Effector memory CD8-positive, alpha-beta T cell (primary cell): ENCODE measurements at places on chromosomes 4 and X.

GRCh38 chrX:149145845-149146285 lies 359.2 kb downstream of the IDS start:
- no peaks in the 10 kb centered on the region for H3K4me1 ChIP-seq
- no peaks in the 10 kb centered on the region for H3K36me3 ChIP-seq
- no peak overlapping the region for H3K27ac ChIP-seq
- H3K27me3 ChIP-seq, result no peaks in the 10 kb centered on the region
- no peak overlapping the region for H3K4me3 ChIP-seq

GRCh38 chr4:76898949-76899645 lies 1.2 kb upstream of the SOWAHB start:
- no peak for DNase-seq
- H3K27me3 ChIP-seq, result peaks cover 16% of the 10 kb centered on the region
- no peak overlapping the region for H3K27ac ChIP-seq
- H3K36me3 ChIP-seq, result no peaks in the 10 kb centered on the region

DNA sequence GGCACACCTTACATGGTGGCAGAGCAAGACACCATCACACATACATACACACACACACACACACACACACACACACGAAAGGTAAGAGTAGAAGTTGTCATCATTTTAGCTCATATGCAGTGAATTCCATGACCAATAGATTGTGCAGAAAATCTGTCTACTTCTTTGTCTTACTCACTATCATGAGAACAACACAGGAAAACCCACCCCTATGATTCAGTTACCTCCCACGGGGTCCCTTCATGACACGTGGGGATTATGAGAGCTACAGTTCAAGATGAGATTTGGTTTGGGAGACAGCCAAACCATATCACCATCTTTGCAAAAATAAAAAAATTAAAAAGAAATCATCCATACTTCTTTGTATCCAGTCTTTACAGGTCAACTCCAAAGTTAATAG lies 221.1 kb downstream of the BMPR1B start:
- no peak for DNase-seq
- H3K4me1 ChIP-seq, result no peaks in the 10 kb centered on the region
- no peaks in the 10 kb centered on the region for H3K36me3 ChIP-seq

DNA sequence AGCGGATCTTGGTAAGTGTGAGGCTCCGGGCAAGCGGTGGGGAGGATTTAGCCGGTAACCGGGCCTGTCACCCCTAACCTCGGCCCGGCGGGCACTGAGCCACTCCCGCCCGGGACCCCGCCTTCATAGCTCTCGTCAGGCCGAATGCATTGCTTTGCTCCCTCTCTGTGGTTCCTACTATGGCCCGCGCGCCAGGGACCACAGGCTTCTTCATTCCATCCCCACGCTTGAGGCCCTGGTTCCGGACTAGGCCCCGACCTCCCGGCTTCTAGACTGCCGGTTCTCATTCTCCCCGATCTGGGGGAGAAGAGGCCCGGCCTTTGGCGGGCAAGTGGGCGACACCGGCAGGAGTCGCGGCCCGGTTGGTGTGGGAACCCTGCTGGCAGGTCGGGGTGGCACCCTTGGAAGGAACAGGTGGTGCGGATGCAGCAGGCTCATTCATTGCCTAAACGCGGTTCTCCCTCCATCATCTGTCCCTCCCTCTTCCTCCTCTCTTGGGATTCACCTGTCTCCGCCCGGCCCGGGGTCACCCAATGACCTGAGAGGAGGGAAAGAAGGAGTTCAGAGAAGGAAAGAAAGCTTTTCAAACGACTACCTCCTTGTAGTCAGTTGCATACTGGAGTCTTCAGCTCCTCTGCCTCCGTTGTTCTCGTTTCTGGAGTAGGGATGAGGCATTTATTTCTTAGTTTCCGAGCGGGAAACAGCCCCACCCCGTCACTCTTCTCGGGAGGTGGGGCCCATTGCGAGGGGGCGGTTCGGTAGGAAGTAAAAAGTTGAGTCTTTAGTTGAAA lies at the start of gene NDUFC1:
TSS of gene NDUFC1 (minus strand) at position 657 of the 791 bp plus-strand sequence. CDS start 6,679 bp downstream, outside the sequence.
- H3K36me3 ChIP-seq, result peaks cover 36% of the 10 kb centered on the region
- peak within 1 kb of the TSS; percentile 97 for H3K27ac ChIP-seq
- peak; percentile 64 for DNase-seq
- H3K4me3 ChIP-seq, result peak within 1 kb of the TSS; percentile 96
- H3K4me1 ChIP-seq, result peaks cover 37% of the 10 kb centered on the region

- no peaks in the 10 kb centered on the region for H3K27me3 ChIP-seq
- DNase-seq, result no peak
- H3K4me3 ChIP-seq, result no peak overlapping the region
- H3K4me1 ChIP-seq, result no peaks in the 10 kb centered on the region
- peaks cover 3% of the 10 kb centered on the region for H3K36me3 ChIP-seq
These were observed 35.6 kb downstream of the STEEP1 start for GRCh38 chrX:119529345-119530276.

DNA sequence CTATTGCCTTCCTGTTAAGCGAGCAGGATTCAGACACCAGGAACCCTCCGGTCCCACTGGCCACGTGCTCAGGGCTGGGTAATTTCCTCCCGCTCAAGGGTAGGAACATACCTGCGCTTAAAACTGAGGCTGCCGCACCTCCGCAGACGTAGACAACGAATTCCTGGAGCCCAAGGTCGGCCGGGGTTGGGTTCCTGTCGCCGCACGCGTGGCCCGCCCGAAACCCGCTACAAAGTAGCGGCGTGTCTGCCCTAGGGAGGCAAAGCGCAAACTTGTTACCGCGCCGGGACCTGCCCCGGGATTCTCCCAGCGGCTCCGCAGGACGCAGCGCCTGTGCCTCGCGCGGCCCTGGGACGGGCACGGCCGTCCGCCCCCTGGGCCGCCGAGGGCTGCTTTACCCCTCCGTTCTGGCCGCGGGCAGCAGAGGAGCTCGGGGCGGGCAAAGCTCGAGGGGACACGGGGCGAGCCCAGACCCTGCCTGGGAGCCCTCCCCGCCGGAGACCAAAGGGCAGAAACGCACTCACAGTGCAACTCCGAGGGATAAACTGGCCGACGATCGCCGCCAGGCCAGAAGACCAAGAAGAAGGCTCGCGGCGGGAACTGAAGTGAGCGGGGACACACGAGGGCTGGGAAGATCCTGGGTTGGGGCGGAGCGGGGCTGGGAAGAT lies at the start of gene ERVMER34-1:
TSS of gene ERVMER34-1 (minus strand) at position 607 of the 668 bp plus-strand sequence. CDS start 5,905 bp downstream, outside the sequence.
- no peaks in the 10 kb centered on the region for H3K36me3 ChIP-seq
- H3K27ac ChIP-seq, result no peak within 1 kb of the TSS
- H3K27me3 ChIP-seq, result peaks cover 82% of the 10 kb centered on the region

DNA sequence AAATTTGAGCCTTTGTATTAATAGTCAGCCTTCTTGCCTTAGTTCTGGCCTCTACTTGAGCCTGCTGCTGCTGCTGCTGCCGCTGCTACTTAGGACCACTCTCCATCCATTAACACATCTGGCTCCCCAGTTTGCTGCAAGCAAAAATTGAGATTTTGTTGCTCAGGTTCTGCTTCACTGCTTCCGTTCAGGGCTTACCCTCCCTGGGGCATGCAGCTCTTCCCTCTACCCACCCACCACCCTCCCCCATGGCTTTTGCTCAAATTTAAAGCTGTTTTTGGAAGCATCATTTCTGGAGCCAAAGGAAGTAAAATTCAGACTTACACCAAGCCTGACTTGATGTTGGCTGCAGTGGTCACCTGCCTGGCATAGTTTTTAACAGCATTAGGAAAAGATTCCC lies 28.9 kb upstream of the FRMPD3 start:
- H3K36me3 ChIP-seq, result no peaks in the 10 kb centered on the region
- H3K4me3 ChIP-seq, result no peak overlapping the region
- peaks cover 1% of the 10 kb centered on the region for H3K4me1 ChIP-seq
- H3K27ac ChIP-seq, result no peak overlapping the region
- H3K27me3 ChIP-seq, result peaks cover 21% of the 10 kb centered on the region

DNA sequence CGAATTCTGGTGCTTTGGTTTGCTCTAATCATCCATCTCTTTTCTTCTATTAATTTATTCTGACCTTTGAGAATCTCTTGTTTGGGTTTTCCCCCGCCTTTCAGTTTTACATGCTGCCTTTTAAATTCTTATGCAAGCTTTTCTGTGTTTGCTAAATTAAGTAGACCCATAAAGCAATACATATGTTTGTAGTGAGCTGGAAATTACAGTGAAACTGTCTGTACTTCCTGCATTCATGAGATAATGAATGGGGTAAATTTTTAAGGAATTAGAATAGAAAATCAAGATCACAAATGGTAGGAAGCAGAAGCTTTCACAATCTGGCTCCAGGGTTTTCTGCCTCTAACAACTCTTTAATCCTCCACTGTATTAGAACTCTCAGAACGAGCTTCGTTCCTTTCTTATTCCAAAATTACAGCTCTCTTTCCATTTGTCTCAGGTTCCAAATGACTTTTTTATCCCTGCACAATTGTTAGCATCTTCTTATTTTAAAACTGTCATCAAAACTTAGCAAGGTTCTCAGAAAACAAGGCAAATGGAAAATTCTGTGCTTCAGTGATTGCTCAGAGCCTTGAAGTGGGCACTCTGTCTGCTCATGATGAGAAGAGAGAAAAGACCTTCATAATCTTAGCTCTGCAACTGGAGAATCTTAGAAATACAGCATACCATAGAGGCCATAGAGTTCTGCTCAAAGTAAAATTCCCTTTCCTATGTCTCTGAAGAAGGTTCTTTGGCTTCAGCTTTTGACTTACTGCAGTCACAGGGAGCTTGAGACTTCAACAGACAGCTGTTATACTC lies 108.2 kb downstream of the EGF start:
- H3K4me1 ChIP-seq, result peaks cover 2% of the 10 kb centered on the region
- no peak overlapping the region for H3K4me3 ChIP-seq
- no peak for DNase-seq
- H3K36me3 ChIP-seq, result no peaks in the 10 kb centered on the region
- no peaks in the 10 kb centered on the region for H3K27me3 ChIP-seq

DNA sequence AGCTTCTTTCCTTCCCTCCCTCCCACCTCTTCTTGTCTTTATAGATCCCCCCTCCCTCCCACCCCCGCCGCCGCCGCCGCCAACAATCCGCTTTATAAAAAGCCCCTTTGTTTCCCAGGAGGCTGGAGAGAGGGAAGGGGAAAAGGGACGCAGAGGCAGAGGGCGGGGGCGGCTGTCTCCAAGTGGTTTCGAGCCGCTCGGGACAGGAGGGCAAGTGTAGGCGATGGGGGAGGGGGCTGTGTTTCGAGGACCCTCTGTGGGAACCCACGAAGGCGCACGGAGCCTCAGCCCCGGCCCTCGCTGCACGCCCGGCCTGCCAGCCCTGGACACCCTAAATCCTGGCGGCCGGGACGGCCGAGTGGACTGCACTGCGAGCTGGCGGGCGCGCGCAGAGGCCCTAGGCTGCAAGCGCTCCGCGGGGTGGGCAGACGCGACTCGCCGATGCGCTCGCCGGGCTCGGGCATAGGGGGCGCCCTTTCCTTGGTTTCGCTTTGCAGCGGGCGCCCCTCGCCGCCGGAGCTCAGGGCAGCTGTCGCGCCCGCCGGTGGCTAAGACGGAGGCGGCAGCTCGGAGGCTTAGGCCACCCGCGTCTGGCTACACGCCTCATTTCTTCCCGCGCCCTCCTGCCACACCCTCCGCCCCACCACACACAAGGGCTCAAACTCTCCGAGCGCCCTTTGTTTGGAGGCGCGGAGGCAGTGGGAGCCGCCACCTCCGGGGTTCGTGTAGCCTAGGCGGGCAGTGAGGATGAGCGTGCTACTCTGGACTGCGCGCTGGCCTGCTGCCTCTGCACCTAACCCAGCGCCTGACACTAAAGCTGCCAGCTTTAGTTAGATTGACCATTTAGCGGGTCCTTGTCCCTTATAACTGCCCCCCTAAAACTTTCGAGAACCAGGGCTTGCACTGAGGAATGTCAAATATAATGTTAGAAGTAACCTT lies 2.2 kb downstream of the MAMLD1 start:
- H3K27ac ChIP-seq, result peak overlapping the region; percentile 73
- H3K4me3 ChIP-seq, result peak overlapping the region; percentile 86
- H3K4me1 ChIP-seq, result peaks cover 14% of the 10 kb centered on the region
- peaks cover 2% of the 10 kb centered on the region for H3K27me3 ChIP-seq
- DNase-seq, result peak; percentile 61

GRCh38 chrX:63758011-63758410 lies 27.0 kb downstream of the ARHGEF9 start:
- peaks cover 18% of the 10 kb centered on the region for H3K4me1 ChIP-seq
- H3K27me3 ChIP-seq, result no peaks in the 10 kb centered on the region
- H3K36me3 ChIP-seq, result peaks cover 9% of the 10 kb centered on the region
- DNase-seq, result no peak
- no peak overlapping the region for H3K4me3 ChIP-seq
- H3K27ac ChIP-seq, result no peak overlapping the region

GRCh38 chr4:178086320-178086719 lies 644.1 kb upstream of the AGA start:
- no peak overlapping the region for H3K4me3 ChIP-seq
- no peaks in the 10 kb centered on the region for H3K27me3 ChIP-seq
- H3K36me3 ChIP-seq, result no peaks in the 10 kb centered on the region

DNA sequence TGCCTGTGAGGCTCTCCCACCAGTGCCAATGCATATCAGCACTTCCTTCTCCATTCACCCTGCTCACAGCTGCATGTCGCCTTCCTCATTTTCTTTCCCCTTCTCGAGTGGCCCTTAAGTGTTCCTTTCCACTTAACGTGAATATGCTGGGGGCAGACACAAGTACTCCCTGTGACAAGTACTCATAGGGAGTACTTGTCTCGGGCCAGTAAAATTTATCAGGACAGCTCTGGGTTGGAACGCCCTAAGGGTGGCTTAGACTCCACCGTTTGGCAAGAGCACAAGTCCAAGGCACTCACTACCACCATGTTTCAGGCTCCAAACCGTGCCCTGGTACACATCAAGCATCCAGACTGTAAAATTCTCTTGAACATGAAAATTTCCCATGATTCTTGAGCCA lies 3.9 kb upstream of the LDOC1 start:
- H3K4me1 ChIP-seq, result peaks cover 4% of the 10 kb centered on the region
- DNase-seq, result no peak
- no peaks in the 10 kb centered on the region for H3K27me3 ChIP-seq
- no peak overlapping the region for H3K4me3 ChIP-seq
- H3K36me3 ChIP-seq, result no peaks in the 10 kb centered on the region

GRCh38 chrX:47807548-47807947 lies 29.2 kb upstream of the ZNF81 start:
- no peaks in the 10 kb centered on the region for H3K4me1 ChIP-seq
- no peak overlapping the region for H3K4me3 ChIP-seq
- DNase-seq, result no peak
- no peaks in the 10 kb centered on the region for H3K36me3 ChIP-seq

DNA sequence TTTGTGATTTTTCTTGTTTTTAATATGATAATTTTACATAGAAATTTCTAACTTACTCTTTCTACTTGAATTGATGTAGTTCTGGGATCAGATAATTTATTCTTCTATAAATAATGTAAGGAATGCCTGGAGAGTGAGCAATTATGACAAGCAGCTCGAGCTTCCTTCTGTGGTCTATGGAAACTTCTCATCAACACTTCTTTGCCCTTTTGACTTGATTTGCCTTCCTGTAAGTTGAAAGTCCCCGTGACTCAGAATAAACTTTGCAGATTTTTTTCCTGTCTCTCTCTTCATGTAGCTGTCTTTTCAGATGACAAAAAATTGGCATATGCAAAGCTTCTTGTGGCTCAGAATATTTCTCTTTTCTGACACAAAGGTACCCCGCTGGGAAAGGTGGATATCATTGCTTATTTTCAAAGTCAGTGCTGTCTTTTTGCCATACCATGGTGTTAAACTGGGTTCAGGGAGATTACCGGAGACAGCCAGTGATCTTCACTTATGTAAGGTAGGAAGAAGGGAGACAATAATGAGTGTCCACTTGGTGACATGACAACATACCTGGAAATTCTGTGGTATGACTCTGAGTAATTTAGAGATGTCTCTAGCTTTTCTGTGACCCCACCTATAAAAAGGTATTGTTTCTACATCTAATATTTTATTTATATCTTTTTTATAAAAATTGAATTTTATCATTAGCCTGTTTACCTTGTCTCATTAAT lies 278.6 kb upstream of the GNPDA2 start:
- no peak overlapping the region for H3K4me3 ChIP-seq
- no peaks in the 10 kb centered on the region for H3K4me1 ChIP-seq
- no peaks in the 10 kb centered on the region for H3K36me3 ChIP-seq
- DNase-seq, result no peak
- H3K27me3 ChIP-seq, result no peaks in the 10 kb centered on the region
